ENCODE measurements at places on chromosomes 12 and 14. TPM values are rescaled to one million over a fixed set of nuclear protein-coding genes. Genes with fewer than 3 reads are reported as not detected.

NKX2-8 gene
- 0.15 TPM for polyA plus RNA-seq

DIO2 gene
- polyA plus RNA-seq = 1.5 TPM

VRTN gene
- not detected for polyA plus RNA-seq

SLCO1B1 gene
- not detected for polyA plus RNA-seq

C3AR1 gene
- polyA plus RNA-seq = 4.3 TPM

DNA sequence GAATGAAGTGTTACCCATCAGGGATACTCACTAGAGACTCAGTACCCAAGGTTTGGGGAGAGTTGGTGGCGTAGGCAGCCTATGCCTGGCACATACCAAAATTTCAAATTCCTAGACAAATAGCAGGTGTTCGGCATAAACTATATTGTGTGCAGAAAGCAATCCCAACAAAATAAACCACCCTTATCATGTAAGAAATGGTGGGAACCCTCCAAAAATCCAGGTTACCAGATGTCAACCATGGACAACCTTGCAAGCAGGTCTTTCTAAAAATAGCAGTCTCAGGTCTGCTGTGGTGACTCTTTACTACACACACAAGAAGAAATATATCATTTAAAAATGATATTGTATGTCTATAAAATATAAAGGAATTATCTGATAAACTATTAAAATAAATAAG, 17.7 kb upstream of the PTGER2 start:
- DNase-seq = no peak

- no peak for DNase-seq
Measured at GRCh38 chr12:2627835-2628191, 167.0 kb upstream of the FKBP4 start.

DNA sequence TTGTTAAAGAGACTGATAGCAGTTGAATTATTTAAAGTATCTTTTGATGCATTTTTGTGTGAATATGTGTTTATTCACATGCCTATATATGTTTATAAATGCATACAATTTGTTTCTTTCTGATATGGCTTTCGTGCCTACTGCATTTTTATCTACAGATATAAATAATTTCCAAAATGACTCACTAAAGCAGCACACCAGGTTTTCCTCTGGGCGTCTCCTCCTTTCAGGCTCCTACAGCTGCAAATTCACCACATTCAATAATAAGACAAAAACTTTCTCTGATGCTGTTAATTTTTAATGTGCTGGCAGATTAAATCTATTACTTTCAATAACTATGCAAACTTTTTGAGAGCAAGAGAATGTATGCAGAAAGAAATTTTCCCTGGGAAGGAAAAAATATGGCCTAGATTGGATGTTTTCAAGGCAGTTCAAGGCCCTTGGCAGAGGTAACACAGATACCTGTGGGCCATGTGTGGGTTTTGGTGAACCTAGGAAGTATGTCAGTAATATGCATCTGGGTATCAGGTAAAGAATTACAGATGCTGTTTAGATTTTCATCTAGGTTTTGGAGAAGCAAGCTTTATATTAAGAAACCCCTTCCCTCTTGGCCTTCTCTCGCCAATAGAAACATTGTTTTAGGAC, 381.8 kb downstream of the EGLN3 start:
- no peak for DNase-seq

- peak; percentile 87 for DNase-seq
Measured at GRCh38 chr14:22837114-22837749, 847 bp downstream of the MMP14 start.
